Stimulated activated CD8-positive, alpha-beta memory T cell treated with anti-CD3 and anti-CD28 coated beads, Interleukin-15, amount 100 ng/mL, for 24 hours (primary cell): ENCODE measurements at places on chromosomes 5 and 9.

DNA sequence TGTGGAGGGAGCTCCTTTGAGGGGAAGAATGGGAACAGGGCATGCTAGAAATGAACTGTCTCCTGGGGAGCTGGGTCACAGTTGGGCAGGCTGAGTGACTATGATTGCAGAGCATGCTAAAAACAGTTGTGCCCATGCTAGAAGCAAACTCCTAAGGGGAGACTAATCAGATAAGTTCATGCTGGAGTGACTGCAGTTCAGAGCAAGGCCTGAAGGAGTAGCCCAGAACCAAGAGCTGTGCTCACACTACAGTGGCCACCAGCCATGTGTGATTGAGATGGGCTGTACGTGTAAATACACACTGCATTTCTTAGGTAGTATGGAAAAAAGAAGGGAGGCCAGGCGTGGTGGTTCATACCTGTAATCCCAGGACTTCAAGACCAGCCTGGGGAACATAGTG, 10.3 kb upstream of the AK1 start:
- no peak for DNase-seq

DNA sequence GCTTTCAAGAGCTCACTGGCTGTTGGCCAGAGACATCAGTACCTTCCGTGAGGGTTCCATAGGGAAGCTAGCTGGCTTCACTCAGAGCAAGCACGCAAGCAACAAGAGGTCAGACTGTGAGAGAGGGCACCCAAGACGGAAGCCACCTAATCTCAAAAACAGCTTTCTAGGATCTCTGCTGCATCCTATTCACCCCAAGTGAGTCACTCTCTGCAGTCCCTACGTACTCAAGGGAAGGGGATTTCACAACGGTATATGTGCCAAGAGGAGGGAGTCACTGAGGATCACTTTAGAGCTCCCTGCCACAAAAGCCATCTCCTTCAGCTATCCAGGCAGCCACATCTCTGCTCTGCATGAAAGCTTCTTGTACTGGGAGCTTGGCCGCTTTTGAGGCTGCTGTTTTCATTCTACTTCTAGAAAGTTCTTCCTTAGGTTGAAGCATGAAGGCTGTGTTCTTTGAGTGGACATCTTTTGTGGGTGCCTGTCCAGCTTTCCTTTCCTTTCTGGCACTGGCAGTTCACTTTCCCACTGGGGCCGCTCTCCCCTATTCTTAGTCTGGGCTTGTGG, 249.5 kb downstream of the MAN2A1 start:
- no peak for DNase-seq

GRCh38 chr5:84634256-84634655, 249.6 kb upstream of the EDIL3 start:
- no peak for DNase-seq

DNA sequence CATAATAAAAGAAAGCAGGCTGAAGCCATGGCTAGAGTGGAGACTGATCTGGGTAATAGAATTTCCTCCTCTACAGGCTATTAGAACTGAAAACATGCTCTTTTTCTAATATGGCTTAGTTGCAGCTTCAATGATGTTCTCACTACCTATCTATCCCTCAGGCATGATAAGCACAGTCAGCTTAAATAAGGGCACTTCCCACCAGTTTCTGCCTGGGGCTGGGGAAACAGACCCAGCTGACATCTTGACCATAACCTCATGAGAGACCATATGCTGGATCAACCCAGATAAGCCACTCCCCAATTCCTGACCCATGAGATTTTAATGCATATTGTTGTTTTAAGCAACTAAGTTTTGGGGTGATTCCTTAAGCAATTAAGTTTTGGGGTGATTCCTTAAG, 81.2 kb downstream of the ZNF366 start:
- DNase-seq = no peak

GRCh38 chr5:172830275-172830799, 3.7 kb upstream of the ERGIC1 start:
- no peak for DNase-seq

DNA sequence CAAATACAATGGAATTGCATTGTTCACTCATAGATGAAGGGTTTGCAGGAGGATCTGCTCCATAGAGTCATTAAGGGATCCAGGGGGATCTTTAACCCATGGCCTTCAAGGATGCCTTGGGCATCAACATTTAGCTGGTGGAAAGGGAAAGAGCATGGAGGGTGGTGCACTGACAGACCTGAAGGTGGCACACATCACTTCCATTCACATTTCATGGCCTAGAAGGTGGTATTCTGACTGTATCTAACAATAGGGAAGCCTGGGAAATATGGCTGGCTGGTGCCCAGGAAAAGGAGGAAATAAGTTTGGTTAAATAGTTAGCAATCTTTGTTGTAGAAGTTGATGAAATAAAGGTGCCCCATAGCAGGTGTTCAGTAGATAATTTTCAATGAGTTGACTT, 230.2 kb downstream of the CD180 start:
- no peak for DNase-seq

DNA sequence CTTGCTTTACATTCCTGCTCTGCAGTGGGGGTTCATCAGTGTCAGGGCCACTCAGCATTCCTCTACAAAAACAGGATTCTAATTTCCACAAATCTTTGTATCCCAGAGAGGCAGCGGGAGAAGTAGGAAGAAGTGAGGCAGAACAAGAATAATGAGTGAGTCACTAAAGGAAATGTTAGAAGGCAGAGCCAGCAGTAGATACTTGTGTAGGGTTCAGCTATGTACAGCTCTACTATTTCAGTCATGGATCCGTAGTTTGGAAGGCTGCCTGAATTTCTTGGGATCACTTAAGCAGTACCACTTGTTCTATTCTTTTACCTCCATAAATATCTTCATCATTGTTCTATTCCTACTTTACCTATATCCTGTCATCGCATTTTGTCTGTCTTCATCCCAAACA, 246.3 kb upstream of the TLE4 start:
- DNase-seq = no peak

DNA sequence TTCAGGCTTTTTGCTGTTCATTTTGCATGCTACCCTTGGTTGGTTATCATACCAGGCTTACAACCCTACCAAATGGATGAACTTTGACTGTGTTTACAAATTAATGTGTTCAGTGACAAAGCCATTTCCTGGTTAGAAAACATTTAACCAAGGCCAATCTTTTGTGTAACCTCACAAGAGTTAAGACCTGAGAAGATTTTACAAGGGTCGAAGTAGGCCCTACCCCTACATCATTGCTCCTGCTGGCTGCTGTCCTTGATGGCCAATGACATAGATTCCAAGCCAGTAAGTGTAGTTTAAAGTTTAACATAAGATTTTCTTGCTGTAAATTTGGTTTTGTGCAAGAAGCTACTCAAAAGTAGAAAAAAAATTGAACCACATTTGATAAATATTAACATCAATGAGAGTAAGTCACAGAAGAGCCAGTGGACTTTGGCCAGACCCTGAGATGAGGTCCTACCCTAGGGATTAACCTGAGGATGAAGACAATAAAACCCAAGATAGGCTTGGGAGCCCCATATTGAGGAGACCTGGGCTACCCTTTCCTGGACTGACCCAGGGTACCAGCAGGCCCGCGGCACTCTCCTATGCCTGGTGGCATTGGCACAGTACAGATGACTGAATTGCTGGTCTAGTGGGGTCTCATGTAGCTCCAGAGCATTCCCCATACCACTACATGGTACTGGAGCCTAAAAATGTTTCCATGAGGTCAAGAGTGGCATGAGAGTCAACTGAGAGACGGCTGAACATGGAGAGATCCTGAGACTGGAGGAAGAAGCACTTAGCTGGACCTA, 8.3 kb downstream of the C1QTNF3 start:
- DNase-seq = no peak

DNA sequence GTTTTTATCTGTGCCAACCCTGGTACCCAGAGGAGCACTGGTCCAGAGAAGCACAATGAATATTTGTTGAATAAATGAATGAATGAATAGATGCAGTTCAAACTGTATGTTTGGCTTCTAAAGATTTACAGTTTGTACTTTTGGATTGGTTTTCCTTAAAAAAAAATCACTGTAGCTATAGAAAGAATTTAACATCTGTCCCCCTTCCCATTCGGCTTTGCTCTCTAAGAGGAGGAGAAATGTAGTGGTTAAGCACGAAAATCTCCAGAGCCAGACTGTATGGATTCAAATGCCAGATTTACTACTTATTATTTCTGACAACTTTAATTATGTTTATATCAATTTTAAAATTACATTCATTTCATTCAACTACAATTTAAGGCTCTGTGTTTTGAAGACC, 98.8 kb upstream of the MAMDC2 start:
- no peak for DNase-seq

- DNase-seq = no peak
These were observed 402.3 kb upstream of the ADAMTSL1 start for GRCh38 chr9:18071651-18072060.

DNA sequence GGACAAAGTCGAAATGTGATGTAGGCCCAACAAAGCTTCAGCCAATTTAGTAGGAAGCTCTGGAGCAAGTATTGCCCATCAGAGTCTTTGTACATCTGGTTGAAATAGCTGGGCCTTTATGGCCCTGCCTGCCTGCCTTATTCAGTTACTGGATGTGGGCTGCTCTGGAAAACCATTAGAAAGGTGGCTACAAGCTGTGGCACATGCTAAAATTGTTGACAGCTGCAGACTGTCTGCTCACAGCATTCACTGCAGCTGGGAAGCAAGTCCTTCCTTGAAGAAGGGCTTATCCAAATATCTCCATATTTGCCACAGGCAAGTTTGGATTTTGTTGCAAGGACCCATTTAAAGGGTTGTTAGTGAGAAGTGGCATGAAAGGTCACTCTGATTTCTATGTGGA, 24.4 kb downstream of the SMIM15 start:
- no peak for DNase-seq

DNA sequence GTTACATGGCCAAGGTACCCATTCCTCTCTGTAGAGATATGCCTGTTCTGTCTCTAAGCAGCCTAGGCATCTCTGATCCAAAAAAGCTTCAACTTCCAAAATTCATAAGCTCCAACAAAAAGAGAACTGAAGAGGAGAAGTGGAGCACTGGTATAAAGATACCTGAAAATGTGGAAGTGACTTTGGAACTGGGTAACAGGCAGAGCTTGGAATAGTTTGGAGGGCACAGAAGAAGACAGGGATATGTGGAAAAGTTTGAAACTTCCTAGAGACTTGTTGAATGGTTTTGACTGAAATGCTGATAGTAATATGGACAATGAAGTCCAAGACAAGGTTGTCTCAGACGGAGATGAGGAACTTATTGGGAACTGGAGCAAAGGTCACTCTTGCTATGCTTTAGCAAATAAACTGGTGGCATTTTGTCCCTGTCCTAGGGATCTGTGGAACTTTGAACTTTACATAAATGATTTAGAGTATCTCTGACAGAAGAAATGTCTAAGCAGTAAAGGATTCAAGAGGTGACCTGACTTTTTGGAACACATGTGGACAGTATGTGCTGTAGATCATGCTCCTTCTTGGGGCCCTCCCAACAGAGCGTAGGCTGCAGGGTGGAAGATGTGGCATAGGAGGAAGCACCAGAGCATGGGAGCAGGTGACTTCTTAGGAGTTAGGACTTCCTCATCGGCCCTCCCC, 162.2 kb upstream of the TRIM32 start:
- DNase-seq = no peak

DNA sequence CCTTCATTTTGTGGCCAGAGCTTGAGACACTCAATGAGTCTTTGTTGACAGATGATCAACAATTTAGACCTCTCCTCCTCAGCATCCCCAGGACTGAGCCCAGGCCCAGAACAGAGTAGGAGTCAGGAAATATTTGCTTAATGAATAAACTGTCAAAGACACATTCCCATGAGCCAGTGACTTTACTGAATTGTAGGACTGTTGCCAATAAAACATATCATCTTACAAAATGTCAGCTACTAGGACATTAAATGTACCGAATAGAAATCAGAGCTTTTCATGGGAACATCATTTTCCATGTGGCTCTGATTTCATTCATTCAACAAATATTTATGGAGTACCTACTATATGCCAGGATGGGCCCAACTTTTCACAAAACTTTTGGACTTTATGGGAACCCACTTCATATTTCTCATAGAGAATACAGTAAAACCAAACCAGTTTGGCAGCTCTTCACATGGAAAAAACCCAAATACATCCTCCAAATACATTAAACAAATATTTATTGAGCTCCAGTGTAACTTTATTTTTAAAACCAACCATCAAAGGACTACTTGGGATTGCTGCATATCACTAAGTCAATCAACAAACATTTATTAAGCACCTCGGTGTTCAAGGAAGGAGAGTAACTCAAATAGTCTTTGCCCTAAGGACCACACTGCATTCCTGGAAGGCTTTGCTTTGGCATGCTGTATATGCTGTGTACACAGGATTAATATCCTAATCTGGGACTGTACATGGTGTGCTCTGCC, 11.4 kb downstream of the VDAC1 start:
- DNase-seq = no peak

- DNase-seq = no peak
These were observed 4.6 kb downstream of the ENHO start for GRCh38 chr9:34518110-34518616.

DNA sequence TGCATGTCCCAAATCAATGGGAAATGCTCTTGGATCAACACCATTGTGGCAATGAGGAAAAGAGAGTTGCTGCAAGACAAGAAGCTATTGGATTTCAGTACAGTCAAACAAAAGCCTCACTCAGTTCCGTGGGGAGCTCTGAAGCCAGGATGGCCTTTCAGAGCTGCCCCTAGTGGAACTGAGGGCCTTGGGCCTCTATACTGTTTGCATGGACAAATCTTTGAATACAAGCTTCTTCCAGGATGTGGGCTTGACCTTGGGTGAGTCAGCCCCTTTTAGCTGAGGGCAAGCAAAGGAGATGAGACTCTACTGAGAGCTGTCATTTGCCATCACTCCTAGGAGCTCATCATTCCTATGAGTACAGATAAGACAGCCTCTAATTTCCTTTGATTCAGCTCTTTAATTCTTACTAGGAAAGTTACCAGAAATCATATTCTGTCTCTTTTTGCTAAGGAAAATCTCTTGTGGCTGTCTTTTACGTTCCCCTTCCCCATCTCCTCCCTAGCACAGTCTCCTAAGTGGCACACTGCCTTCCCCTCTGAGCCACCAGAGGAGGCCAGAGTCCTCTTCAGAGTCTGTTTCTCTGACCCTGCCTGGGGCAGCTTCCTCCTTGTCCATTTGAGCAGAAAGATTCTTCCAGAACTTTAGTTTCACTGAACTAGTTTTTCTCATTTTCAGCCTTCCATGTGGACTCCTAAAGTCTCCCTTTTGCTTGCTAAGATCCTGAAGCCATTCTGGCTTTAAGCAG, 168.8 kb upstream of the POC5 start:
- no peak for DNase-seq

- no peak for DNase-seq
These were observed 250.3 kb upstream of the ZNF608 start for GRCh38 chr5:124996764-124997077.

DNA sequence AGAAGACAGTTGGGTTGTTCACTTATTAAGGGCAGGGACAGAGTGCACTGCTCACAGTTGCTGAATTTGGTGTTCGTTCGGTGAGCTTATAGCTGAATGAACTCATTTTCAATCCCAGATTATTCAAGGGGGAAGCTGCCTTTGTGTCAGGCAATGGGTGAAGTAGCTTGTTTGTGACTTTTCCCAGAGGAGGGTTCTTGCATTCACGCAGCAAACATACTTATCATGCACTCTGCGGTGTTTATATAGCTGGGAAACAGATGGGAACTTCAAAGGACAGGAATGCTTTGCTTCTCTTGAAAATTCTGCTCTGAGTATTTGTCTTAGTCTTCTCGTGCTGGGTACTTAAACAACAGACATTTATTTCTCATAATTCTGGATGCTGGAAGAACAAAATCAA, 64.7 kb upstream of the ABCA1 start:
- no peak for DNase-seq
